Neural crest cell (in vitro differentiated cells): ENCODE measurements at places on chromosomes 16 and 17. TPM values are rescaled to one million over a fixed set of nuclear protein-coding genes. Genes with fewer than 3 reads are reported as not detected.

MAP3K14 gene
- 9.6 and 11.5 TPM in 2 replicates for total RNA-seq

CRHR1 gene
- 0.41 and 1.1 TPM in 2 replicates for total RNA-seq

DNA sequence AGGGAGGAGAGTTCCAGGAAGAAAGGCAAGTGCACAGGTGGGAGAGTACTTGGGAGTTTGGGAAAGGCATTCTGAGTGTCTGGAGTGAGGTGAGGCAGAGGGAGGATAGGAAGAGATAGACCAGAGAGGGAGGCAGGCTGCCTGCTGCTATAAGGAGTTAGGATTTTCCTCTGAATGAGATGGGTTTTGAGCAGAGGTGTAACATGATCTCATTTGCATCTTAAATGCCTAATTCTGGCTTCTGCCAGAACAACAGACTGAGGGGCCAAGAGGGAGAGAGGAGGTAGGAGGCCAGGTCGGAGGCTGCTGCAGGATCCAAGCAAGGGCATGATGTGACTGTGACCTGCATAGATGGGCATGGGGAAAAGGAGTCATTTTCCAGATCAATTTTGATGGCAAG lies 31.5 kb upstream of the IRX6 start:
- no peak for DNase-seq
- no peak overlapping the region for H3K27ac ChIP-seq
- peaks cover 3% of the 10 kb centered on the region for H3K36me3 ChIP-seq
- no peaks in the 10 kb centered on the region for H3K27me3 ChIP-seq

DNA sequence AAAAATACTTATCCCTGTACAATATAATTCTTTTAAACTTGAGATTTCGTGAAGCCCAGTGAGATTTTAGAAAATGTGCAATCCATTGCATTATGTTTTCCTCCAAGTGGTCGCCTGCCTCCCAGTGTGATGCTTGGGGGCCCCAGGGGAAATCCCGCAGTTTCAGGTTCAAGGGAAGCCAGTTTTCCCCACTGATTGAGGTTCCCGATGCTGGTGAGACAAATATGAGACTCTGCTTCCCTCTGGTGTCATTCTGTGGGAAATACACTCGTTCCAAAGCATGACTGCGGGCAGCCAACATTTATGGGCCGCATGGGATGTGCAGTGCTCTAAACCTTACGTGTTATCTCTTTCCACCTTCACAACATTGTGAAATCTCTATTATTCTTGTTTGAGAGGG lies 200.8 kb downstream of the PRKCB start:
- peaks cover 42% of the 10 kb centered on the region for H3K27me3 ChIP-seq
- H3K36me3 ChIP-seq = no peaks in the 10 kb centered on the region
- DNase-seq = peak; percentile 52
- no peaks in the 10 kb centered on the region for H3K4me1 ChIP-seq
- H3K4me3 ChIP-seq = no peak overlapping the region
- H3K27ac ChIP-seq = no peak overlapping the region

- no peak for DNase-seq
- no peak overlapping the region for H3K4me3 ChIP-seq
- peaks cover 19% of the 10 kb centered on the region for H3K4me1 ChIP-seq
- no peaks in the 10 kb centered on the region for H3K36me3 ChIP-seq
- H3K27ac ChIP-seq = no peak overlapping the region
Measured at GRCh38 chr17:78645421-78646295, 68.5 kb upstream of the DNAH17 start.

DNA sequence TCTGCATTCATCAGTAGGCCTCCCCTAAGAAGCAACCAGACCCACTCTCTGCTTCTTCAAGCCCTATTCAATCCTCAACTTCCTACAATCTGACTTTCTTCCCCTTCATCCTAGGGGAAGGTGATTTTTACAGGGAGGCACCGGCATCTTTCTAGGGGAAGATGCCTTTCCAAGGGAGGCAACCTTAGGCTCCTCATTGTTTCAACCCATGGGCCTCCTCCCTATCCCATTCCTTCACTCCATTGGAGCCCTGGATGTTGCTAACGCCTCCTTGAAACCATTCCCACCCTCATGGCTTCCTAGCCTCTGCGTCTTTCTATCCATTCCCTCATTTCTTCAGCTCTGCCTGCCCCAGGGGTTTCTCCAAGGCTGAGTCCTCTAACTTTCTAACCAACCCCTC lies 2.7 kb upstream of the CUEDC1 start:
- no peak for DNase-seq
- H3K36me3 ChIP-seq = peaks cover 2% of the 10 kb centered on the region
- H3K4me1 ChIP-seq = peaks cover 48% of the 10 kb centered on the region
- peak overlapping the region; percentile 76 for H3K4me3 ChIP-seq
- no peaks in the 10 kb centered on the region for H3K27me3 ChIP-seq

GRCh38 chr17:33924104-33924503 lies 331.0 kb upstream of the CCL2 start:
- peaks cover 46% of the 10 kb centered on the region for H3K27me3 ChIP-seq
- H3K36me3 ChIP-seq = no peaks in the 10 kb centered on the region
- H3K4me1 ChIP-seq = peaks cover 3% of the 10 kb centered on the region
- H3K4me3 ChIP-seq = no peak overlapping the region

- H3K4me3 ChIP-seq = no peak overlapping the region
- no peak overlapping the region for H3K27ac ChIP-seq
- H3K4me1 ChIP-seq = peaks cover 17% of the 10 kb centered on the region
- DNase-seq = no peak
Measured at GRCh38 chr16:87457061-87457611, 35.7 kb downstream of the ZCCHC14 start.

DNA sequence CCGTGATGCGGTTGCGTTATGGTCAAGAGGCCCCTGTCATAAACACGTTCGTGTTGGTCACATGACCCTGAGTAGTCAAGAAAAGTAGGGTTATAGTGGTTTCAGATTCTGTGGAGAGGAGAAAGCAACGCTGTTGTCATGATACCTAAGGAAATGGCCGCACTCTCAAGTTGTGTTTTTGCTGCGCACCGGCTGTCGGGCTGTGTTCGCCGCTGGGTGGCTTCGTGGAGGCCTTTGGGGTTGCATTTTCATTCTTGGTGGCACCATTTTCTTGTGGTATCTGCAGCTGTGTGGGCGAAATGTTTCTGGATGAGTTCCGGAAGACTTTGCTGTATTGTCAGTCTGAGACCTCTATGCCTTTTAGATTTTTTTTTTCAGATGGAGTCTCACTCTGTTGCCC lies 35.0 kb downstream of the DEF8 start:
- DNase-seq = no peak
- no peaks in the 10 kb centered on the region for H3K4me1 ChIP-seq
- no peak overlapping the region for H3K27ac ChIP-seq
- no peak overlapping the region for H3K4me3 ChIP-seq

- no peaks in the 10 kb centered on the region for H3K36me3 ChIP-seq
- no peaks in the 10 kb centered on the region for H3K27me3 ChIP-seq
- no peak for DNase-seq
- peaks cover 3% of the 10 kb centered on the region for H3K4me1 ChIP-seq
Measured at GRCh38 chr17:41498276-41498675, 7.1 kb downstream of the KRT13 start.

- peaks cover 6% of the 10 kb centered on the region for H3K27me3 ChIP-seq
- no peak overlapping the region for H3K4me3 ChIP-seq
- peaks cover 18% of the 10 kb centered on the region for H3K4me1 ChIP-seq
- H3K27ac ChIP-seq = no peak overlapping the region
- no peak for DNase-seq
- H3K36me3 ChIP-seq = peaks cover 15% of the 10 kb centered on the region
Measured at GRCh38 chr16:50311134-50311528, 44.8 kb downstream of the ADCY7 start.

GRCh38 chr16:66511602-66512271 lies 38.2 kb downstream of the TK2 start:
- peaks cover 44% of the 10 kb centered on the region for H3K4me1 ChIP-seq
- H3K4me3 ChIP-seq = no peak overlapping the region
- no peak for DNase-seq
- H3K27me3 ChIP-seq = no peaks in the 10 kb centered on the region
- peak overlapping the region; percentile 61 for H3K27ac ChIP-seq

- peaks cover 11% of the 10 kb centered on the region for H3K36me3 ChIP-seq
- no peaks in the 10 kb centered on the region for H3K27me3 ChIP-seq
- no peak overlapping the region for H3K4me3 ChIP-seq
- peaks cover 4% of the 10 kb centered on the region for H3K4me1 ChIP-seq
Measured at GRCh38 chr17:13879961-13880466, 189.3 kb upstream of the COX10 start.

DNA sequence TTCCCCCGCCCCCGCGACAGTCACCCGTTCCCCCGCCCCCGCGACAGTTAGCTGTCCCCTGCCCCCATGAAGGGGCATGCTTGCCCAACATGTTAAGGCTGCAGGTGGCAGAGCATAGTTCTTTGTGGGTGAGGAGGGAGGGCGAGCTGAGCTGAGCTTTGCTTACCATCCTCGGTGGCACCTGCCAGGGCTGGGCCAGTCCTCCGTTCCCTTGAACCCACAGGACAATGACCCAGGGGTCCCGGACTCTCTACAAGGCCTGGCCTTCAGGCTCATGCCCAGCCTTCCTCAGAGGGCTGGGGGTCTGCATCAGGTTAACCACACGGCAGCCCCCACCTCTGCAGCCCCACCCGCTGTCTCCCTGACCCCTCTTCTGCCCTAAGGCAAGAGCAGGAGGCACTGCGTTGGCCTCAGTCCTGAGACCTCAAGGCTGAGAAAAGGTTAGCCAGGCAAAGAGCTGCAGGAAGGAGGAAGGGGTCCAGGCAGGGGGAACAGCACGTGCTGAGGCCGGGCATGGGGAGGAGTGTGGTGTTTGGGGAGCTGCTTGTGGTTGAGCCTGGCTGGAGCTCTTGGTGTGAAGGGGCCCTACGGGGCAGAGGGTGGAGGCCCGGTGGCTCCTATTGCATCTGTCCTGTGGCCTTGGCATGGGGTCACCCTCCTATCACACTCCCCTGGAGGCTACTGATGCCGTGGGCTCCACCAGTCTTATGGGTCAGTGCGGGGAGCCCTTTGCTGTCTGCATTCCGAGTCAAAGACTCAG lies 11.4 kb upstream of the DOC2B start:
- no peaks in the 10 kb centered on the region for H3K4me1 ChIP-seq
- no peak for DNase-seq
- H3K36me3 ChIP-seq = no peaks in the 10 kb centered on the region
- no peak overlapping the region for H3K27ac ChIP-seq
- H3K27me3 ChIP-seq = peaks cover 24% of the 10 kb centered on the region

- H3K4me1 ChIP-seq = no peaks in the 10 kb centered on the region
- H3K36me3 ChIP-seq = no peaks in the 10 kb centered on the region
- H3K4me3 ChIP-seq = no peak overlapping the region
Measured at GRCh38 chr17:28955408-28955807, 4.1 kb upstream of the PHF12 start.

DNA sequence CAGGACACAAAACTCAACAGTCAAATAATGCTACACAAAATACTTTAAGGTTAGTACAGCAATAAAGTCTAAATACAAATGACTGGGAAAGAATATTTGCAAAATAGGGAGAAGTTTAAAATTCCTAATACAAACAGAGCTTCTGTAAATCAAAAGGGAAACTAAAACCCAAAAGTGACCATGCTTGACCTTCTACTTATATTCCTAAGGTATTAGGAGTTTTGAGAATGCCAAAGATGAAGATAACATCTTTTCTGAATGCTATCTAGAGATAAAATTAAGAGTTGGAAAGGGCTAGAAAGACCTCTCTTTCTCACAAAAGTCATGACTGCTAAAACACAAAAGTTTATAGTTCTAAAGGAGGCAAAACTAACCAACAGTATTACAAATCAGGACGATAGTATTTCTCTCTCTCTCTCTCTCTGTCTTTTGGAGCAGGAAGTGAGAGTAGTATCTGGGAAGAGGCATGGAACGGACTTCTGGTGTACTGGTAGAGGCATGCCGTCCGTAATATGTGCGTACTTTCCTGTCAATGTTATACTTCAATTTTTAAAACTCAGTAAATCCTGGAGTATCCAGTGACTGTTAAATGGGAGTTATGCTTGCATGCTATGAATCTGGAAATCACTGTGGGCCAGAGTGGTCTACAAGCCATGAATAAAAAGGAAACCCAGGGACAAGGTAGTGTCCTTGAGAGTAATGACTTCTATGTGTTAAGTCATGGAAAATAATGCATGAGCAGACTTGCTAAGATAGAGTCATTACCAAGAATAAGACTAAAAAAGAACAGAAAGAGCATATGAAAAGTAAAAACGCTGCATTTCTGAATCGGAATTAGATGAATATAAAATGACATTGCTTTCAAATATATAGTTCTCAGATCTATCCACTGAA lies 49.7 kb upstream of the ANKFY1 start:
- H3K27me3 ChIP-seq = no peaks in the 10 kb centered on the region
- H3K4me1 ChIP-seq = peaks cover 24% of the 10 kb centered on the region
- DNase-seq = no peak
- H3K27ac ChIP-seq = no peak overlapping the region
- no peak overlapping the region for H3K4me3 ChIP-seq

DNA sequence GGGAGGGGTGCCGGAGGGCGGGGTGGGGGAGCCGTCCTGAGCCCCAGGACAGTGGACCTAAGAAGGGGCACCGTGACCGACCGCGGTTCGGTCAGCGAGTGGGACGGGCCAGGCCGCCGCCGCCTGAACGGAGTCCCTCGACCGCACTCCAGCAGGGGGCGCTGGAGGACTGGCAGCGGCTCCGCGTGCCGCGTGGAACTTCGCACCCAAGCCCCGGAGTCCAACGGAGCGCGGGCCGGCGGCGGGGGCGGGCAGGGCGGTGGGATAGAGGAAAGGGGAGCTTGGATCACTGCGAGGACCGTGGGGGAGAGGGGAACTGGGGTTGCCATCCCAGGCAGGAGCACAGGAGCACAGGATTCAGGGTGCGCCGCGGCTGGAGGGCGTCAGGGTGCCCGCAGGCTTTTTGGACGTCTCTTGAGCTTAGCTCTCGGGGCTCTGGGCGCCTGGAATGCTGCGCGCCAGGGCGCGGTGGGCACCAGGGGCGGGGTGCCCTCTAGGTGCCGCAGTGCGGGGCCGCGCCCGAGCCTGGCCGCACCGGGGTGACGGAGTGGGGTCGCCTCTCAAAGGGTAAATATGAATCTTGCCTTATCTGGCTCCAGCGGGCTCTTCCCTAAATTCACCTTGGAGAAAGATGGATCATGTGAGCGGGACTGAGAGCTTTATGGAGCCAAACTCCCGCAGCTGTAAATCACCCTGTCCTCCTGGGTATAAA lies 379 bp upstream of the OTOP2 start:
- peak; percentile 69 for DNase-seq
- no peaks in the 10 kb centered on the region for H3K4me1 ChIP-seq
- H3K36me3 ChIP-seq = no peaks in the 10 kb centered on the region
- no peak overlapping the region for H3K4me3 ChIP-seq
- no peak overlapping the region for H3K27ac ChIP-seq

GRCh38 chr17:48129981-48130380 lies 22.4 kb downstream of the SNX11 start:
- peaks cover 10% of the 10 kb centered on the region for H3K27me3 ChIP-seq
- no peak for DNase-seq
- no peak overlapping the region for H3K27ac ChIP-seq
- no peaks in the 10 kb centered on the region for H3K36me3 ChIP-seq

GRCh38 chr16:74716355-74716754 lies 15.7 kb upstream of the MLKL start:
- no peak for DNase-seq
- H3K36me3 ChIP-seq = no peaks in the 10 kb centered on the region
- no peaks in the 10 kb centered on the region for H3K4me1 ChIP-seq
- H3K27me3 ChIP-seq = no peaks in the 10 kb centered on the region
- no peak overlapping the region for H3K27ac ChIP-seq
- H3K4me3 ChIP-seq = no peak overlapping the region

- no peak for DNase-seq
- peaks cover 44% of the 10 kb centered on the region for H3K27me3 ChIP-seq
- no peak overlapping the region for H3K4me3 ChIP-seq
- H3K36me3 ChIP-seq = no peaks in the 10 kb centered on the region
Measured at GRCh38 chr17:82328141-82328993, 5.2 kb downstream of the SECTM1 start.

GRCh38 chr17:31321966-31322365 lies 544 bp upstream of the EVI2A start:
- no peak overlapping the region for H3K27ac ChIP-seq
- H3K27me3 ChIP-seq = no peaks in the 10 kb centered on the region
- no peaks in the 10 kb centered on the region for H3K36me3 ChIP-seq
- H3K4me3 ChIP-seq = no peak overlapping the region
- no peak for DNase-seq
